ENCODE measurements at places on chromosomes 7 and 10. TPM values are rescaled to one million over a fixed set of nuclear protein-coding genes. Genes with fewer than 3 reads are reported as not detected.

The EN2 gene
- total RNA-seq, result not detected

The MYOZ1 gene
- total RNA-seq, result 4.4 TPM

The GPC2 gene
- total RNA-seq, result 63.0 TPM

GRCh38 chr10:123580426-123580825, 85.7 kb upstream of the GPR26 start:
- H3K36me3 ChIP-seq, result no peaks in the 10 kb centered on the region
- H3K27me3 ChIP-seq, result peaks cover 19% of the 10 kb centered on the region
- peaks cover 18% of the 10 kb centered on the region for H3K4me1 ChIP-seq
- no peak overlapping the region for H3K27ac ChIP-seq
- H3K4me3 ChIP-seq, result no peak overlapping the region
- DNase-seq, result no peak

- H3K27me3 ChIP-seq, result peaks cover 7% of the 10 kb centered on the region
- no peak overlapping the region for H3K27ac ChIP-seq
- no peak for DNase-seq
- H3K36me3 ChIP-seq, result peaks cover 28% of the 10 kb centered on the region
- no peak overlapping the region for H3K4me3 ChIP-seq
- peaks cover 14% of the 10 kb centered on the region for H3K4me1 ChIP-seq
These were observed 591.5 kb downstream of the DNAJB6 start for GRCh38 chr7:157928171-157928794.
